ENCODE measurements at places on chromosomes 12 and 14.

DNA sequence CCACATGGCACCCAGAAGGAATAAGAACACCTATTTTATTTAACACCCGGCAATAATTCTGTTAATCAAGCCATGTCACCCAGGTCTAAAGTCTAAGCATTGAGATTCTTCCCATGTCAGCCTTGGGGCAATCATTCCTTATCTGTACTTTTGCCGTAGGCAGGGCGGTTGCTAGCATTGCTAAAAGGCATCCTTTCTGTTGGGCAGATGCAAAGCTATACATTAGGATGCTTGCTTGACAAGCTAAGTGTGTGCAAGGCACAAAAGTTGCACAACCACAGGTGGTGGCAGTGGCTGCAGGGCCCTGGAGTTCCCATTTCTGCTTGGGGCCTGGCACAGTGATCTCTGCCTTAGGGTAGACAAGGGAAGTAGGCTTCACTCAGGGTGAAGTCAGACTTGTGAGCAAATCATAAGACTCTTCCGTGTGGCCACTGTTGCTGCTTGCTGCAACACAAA, 12.5 kb upstream of the GALNT6 start:
- DNase-seq, result peak; percentile 93

DNA sequence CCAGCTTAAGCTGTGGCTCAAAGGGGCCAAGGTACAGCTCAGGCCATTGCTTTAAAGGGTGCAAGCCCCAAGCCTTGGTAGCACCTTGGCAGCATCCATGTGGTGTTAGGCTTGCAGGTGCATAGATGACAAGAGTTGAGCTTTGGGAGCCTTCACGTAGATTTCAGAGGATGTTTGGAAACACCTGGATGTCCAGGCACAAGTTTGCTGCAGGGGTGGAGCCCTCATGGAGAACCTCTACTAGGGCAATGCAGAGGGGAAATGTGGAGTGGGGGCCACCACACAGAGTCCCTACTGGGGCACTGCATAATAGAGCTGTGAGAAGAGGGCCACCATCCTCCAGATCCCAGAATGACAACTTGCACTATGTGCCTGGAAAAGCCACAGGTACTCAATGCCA, 37.9 kb downstream of the GLIPR1L2 start:
- DNase-seq, result no peak

DNA sequence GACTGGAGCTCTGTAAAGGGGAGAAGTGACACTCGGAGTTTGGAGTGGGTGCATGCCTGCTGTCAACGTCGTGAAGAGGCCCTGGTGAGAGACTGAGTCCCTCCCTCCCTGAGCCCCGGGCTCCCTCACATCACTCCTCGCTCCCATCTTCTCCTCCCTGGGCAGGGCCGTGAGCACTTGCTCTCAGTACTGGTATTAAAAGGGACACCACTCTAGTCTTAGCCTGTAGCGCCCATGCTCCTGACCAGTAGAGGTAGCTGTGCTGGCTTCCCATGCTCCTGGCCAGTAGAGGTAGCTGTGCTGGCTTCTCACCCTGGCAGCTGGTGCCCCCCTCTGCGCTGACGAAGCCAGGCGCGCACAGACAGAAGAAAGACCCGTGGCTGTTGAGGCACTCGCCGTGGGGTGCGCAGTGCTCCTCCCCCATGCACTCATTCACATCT, 14.7 kb downstream of the ISCA2 start:
- no peak for DNase-seq

GRCh38 chr14:22597771-22598098, 365 bp upstream of the ABHD4 start:
- DNase-seq, result no peak

GRCh38 chr14:71206123-71206522, 298.9 kb downstream of the PCNX1 start:
- no peak for DNase-seq

- DNase-seq, result no peak
These were observed 3.5 kb upstream of the RND1 start for GRCh38 chr12:48869191-48869590.

DNA sequence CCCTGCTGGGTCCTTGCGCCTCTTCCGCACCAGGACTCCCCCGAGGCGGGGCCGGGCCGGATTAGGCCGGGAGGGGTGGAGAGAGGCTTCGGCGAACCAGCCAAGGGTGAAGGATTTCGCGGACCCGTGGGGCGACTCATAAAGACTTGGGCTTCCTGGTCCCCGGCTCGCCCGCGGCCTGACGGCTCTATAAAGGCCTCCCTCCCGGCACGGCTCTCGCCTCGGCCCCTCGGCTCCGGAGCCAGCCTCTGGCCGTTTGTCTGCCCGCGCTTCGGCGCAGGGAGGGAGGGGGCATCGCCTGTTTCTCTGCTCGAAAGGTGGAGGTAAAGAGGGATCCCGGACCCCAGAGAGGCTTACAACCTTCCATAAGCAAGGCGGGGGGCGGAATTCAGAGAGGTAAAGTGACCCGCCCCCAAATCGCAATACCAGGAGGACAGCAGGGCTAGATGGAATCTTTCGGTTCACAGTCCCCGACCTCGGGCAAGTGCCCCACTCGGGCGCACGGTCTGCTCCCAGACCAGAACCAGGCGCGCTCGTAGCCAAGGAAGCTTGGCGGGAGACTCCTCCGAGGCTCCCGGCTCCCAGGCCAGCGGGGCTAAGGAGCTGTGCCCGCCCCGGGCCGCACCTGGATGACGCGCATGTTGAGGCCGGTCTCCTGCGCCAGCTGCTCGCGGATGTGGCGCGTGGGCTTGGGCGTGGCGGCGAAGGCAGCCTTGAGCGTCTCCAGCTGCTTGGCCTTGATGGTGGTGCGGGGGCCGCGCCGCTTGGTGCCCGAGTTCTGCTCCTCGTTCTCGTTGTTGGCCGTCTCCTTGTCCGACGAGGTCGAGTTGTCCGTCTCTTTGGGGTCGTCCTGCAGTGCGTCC, 3.9 kb downstream of the LHX5 start:
- no peak for DNase-seq

GRCh38 chr12:26238341-26239121, 43.2 kb downstream of the SSPN start:
- DNase-seq, result no peak

All from AML-193 (cell line).